ENCODE measurements at places on chromosomes 7 and 10. TPM values are rescaled to one million over a fixed set of nuclear protein-coding genes. Genes with fewer than 3 reads are reported as not detected.

- no peak for DNase-seq
Observed at GRCh38 chr10:93755443-93756116, 2.2 kb upstream of the LGI1 start.

DNA sequence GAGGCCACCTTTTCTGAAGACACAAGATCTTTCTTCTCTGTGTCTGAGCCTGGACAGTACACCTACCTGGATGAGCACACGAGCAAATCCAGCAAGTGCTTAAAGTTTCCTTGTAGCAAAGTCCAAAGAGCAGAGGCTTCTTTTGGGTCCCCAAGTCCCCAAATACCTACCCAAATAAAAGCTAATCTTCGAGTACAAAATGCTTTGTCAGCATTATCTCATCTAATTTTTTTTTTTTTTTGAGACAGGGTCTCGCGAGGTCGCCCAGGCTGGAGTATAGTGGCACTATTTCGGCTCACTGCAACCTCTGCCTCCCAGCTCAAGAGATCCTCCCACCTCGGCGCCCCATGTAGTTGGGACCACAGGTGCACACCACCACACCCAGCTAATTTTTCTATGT, 24.6 kb downstream of the MYOF start:
- no peak for DNase-seq

DNA sequence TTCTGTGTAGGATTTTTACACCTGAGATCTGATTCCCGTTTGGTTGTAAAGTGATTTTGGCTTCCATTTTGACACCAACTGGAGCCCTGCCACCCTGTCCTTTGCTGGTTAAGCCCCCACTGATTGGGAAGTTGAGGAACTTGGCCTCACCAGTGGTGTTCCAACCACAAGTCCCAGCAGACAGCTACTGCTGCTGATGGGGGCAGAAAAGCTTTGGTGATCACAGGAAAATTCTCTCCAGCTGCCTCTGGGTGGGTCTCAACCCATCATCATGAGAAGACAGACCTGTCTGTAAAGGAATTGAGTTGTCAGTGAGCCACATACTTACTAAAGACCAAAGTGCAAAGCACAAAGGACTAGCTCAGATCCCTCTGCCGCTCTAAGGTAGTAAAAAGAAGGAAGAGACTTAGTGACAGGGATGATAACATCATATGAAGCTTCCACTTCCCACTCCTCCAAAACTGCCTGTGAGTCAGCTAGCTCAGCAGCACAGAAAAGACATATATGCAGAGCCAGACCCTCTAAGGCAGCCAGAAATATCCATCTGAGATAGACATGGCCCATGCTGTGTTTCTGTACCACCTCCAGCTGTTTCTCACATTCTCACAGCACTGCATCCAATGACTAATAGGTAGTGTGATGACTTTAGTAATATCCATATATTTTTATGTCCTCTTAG, 22.4 kb upstream of the LRRC17 start:
- DNase-seq = peak; percentile 46

GRCh38 chr10:49585387-49585786, 24.7 kb upstream of the SLC18A3 start:
- DNase-seq = peak; percentile 35

GRCh38 chr7:151470711-151471110, 30.8 kb upstream of the CRYGN start:
- no peak for DNase-seq

Gene PNLIPRP2
- not detected for total RNA-seq

DNA sequence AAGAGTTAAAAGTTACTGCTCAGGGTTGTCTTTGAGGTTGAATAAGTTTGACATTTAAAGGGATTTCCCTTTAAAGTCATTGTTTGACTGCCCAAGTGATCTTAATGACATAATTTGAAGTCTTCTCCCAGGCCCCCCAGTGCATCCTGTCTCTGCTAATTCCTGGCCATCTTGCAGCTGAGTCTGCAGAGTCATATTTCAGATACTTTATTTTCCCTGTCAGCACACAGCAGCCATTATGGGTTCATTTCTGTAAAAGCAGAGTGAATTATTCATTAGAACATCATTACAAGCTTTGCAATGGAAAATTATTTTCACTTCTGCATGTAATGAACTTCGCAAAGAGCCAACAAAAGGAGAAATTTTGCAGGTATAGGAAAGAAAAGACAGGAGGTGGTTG, 536.6 kb downstream of the GALNT17 start:
- no peak for DNase-seq

DNA sequence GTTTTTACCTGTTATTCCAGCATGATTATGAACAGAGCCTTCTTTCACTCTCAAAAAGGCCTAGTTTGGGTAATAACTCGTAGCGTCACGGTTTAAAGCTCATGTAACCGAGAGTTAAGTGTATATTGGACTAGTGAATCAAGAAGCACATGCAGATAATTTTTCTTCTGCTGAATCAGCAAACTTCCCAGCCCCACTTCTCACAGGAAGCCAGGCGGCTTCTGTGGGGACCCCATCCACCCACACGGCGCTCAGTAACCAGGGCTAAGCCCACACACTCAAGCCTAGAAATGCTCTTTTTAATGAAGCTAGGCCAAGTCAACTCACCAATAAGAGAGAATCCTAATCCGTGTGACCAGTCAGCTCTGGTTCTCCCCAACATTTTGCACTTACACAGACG, 191.2 kb upstream of the MGMT start:
- no peak for DNase-seq

DNA sequence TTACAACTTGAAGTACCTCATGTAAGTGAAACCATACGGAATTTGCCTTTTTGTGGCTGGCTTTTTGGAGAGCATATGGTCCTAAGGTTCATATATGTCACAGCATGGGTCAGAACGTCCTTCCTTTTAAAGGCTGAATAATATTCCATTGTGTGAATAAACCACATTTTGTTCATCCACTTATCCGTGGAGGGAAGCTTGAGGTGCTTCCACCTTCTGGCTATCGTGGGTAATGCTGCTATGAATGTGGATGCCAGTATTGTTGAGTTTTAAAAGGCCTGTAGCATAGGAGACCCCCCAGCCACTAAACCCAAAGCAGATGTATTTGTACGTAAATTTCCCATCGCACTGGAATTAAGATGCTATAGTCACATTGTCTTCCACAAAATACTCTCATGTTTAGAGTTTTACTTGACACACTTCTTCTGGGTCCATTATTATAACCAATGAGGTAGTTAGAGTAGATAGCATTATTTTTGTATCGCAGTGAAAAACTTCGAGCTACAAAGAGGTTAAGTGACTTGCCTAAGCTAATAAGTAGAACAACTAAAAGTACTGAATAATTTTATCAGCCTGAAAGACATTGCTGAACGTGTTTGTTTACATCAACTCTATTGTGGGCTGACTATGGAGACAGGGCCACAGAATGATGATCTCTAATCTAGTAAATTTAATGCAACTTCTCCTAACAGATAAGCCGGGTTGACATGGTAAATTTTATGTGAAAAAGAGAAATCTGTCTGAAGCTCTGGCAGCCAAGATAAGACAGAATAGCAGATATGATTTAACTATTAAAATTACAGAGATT, 183.0 kb upstream of the CTBP2 start:
- DNase-seq = peak; percentile 8
